CD4-positive, alpha-beta T cell treated with Interleukin-21 for 1 hour (primary cell): ENCODE measurements at places on chromosomes 7 and 10.
A peak's percentile ranks its signal among the peaks of the same experiment; 100 is the strongest.

DNA sequence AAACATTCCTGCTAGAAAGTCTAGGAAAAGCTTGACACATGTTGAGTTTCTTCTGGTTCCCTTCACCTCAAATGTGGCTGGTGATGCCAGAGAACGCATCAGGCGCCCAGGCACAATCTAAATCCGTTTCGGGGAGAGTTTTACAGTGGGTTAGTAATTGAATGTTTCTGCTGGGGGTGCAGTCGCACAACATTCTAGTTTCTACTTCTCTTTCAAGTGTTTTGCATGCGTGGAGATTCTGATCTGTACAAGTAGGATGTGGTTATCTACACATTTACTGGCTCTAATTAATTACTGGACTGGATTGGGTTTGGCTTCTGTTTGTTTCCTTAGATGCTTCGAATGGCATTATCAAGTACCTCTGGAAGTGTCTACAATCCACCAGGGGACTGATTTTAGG, 173.8 kb downstream of the TMEM26 start:
- no peak for DNase-seq

DNA sequence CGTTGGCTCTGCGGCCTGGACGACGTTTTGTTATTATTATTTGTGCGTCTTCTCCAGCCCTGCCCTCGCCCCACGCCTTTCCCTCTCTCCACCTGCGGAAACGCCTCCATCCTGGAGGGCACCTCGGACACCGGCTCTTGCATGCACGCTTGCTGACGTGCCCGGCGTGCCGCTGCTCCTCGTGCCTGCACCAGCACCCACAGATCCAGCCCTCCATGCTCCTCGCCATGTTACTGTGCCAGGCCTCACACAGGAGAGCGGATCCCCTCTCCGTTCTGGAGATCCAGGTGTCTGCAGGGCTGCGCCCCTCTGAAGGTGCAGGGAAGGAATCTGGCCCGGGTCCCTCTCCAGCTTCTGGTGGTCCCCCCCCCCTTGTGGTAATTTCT, 373.9 kb upstream of the FOXK1 start:
- no peak for DNase-seq

DNA sequence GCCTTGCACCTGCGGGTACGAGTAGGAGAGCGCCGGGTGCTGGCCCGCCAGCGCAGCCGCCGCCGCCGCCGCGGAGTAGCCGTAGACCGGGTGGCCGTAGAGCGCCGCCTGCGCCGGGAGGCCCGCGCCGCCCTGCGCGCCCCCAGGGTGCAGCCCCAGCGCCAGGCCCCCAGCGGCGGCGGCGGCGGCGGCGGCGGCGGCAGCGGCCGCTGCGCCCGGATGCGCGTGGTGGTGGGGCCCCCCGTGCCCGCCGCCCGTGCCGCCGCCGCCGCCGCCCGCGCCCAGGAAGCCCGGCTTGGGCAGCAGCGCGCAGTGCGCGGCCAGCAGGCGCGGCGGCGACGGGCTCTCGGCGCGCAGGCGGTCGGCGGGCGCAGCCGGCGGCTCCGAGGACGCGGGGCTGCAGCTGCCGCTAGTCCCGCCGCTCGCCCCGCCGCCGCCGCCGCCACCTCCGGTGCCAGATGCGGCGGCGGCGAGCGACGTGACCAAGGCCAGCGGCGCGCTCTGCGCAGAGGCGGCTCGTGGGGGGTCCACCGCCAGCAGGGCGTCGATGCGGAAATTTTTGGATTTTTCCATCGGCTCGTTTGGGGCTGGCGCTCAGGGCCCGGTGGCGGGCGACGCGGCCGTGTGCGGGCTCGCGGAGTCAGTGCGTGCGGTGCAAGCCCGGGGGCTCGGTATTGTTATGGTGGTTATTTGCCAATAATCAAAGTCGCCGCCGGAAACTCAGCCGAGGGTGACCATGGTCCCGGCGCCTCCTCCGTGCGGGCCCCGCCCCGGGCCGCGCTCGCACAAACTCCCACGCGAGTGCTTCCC, 480 bp downstream of the MNX1 start:
- DNase-seq: no peak

GRCh38 chr7:40311307-40311706, 176.5 kb downstream of the SUGCT start:
- no peak for DNase-seq

DNA sequence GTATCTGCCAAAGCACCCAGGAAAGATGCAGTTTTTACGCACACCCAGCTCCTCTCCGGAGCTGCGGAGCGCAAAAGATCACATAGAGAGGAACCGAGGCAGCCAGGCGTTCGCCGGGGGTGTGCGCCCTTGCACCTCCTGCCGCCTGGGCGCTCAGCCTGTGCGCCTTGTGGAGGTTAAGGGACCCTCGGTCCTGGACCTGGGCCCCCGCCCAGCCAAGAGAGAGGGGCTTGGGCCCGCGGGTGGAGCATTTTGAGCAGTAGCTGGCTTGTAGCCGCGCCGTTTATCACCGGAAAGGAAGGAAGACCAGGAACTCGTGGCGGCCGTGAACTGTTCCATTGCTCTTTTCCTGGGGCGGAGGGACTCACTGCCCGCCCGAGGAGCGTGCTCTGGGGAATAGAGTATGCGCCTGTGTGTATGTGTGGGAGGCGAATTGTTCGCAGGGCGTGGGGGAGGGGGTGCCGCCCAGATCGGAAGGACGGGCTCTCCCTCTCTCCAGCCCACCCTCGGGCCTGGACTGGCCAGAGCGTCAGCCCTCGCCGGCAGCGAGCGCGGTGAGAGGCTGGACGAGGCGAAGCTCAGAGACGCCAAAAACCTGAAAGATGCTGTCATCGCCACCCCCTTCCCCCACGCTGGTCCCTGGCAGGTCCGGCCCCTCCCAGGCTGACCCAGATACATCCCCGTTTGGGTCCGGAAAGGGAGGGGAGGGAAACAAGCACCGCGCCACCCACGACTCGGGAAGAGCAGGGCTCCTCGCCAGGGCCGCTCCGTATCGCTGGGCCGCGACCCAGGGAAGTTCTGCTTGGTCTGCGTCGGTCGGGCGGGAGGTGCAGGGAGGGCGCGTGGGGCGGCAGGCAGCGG, 1.2 kb upstream of the WNT2 start:
- DNase-seq: no peak

GRCh38 chr7:27170426-27171324, 3.4 kb downstream of the HOXA10 start:
- no peak for DNase-seq

GRCh38 chr10:22851865-22852239, 76.0 kb upstream of the ARMC3 start:
- DNase-seq: no peak

DNA sequence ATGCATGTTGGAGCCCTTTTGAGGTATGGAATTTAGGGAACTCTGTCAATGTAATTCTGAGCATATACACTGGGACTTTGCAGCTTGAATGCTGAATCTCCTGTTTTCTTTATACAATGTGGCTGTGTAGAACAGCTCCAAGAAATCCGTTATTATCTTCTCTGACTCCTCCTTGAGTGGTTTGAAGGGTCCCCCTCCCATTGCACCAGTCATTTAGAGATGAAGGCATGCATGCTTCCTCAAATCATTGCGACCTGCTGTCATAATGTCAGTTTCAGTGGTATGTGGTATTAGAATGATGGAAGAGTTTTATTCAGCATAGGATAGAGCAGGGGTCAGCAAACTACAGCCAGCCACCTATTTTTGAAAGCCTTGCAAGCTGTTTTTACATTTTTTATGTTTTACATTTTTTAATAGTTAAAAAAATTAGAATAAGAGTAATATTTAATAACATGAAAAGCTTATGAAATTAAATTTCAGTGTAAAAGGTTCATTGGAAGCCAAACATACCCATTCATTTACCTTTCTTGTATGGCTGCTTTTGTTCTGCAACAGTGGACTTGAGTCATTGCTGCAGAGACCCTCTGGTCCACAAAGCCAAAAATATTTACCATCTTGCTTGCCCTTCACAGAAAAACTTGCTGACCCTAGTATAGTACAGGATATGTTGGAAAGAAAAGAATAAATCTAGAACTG, 8.1 kb downstream of the STK17A start:
- DNase-seq: no peak

- DNase-seq: peak; percentile 67
Measured at GRCh38 chr7:96321658-96322372, at the start of gene SLC25A13. Gene SLC25A13, minus strand, starts transcription at chr7:96322098. Its CDS starts 142 bp downstream, at chr7:96321956.

- DNase-seq: peak; percentile 65
Measured at GRCh38 chr7:22488643-22489462, 11.1 kb downstream of the STEAP1B start.

DNA sequence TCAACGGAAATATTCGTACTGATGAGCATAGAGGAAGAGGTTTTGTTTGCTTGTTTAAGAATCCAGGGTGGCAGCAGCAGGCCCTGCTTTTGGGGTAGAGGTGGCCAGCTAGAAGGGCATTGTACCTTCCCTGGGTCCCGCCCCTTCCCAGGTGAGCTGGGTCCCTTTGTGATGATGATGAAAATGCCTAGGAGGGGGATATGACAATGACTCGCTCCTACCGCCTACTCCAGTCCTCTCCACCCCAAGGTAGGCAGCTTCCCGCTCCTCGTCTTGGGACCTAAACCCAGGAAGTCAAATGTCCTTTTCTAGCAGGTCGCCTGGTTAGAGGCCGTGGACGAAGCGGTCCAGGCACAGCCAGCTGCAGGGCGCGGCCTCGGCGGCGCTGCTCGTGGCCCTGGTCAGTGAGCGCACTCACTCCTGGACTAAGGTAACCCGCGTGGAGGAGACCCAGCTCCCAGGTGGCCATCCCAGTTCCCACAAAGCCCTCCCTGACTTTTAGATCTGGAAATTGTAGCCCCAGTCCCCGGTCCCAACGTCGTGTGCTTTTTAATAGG, 141.4 kb downstream of the LSMEM1 start:
- no peak for DNase-seq

- no peak for DNase-seq
Measured at GRCh38 chr7:99730238-99730810, 4.7 kb downstream of the CYP3A7 start.

DNA sequence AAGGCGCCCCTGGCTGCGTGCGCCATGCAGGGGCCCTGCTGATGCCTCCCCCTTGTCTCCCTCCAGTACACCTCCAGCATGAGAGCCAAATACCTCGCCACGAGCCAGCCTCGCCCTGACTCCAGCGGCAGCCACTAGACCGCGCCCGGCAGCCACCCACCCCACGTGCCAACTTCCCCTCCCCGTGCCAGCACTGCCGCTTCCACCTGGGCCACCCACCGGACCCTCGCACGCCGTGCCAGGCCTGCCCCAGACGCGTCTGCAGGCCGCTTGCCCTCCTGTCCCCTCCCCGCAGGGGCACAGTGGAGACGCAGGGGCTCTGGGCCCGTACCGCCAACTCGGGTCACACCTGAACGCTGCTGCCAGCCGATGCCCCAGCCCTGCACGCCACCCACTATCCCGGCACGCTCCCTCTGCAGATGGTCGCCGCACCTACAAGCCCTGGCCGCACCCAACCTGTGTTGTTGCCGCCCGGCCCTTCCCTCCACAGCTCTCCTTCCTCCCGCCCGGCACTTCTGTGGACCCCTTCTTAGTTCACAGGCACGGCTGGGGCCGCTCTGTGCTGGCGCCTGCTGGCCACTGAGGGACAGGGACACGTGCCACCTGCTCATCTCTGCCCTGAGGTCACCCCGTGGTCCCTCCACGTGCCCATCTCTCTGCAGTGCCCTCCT, 26.3 kb upstream of the AMZ1 start:
- no peak for DNase-seq

DNA sequence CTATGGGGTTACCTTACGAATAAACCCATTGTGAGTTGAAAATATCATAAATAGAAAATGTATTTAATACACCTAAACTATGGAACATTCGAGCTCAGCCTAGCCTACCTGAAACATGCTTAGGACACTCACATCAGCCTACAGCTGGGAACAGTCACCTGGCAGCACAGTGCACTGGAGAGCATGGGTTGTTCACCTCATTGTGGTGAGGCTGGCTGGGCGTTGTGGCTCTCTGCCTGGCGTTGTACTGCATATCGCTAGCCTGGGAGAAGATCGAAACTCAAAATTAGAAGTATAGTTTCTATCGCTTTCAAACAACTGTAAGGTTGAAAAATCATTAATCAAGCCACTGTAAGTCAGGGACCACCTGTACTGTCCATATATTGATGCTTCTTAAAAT, 17.3 kb upstream of the HBP1 start:
- no peak for DNase-seq

DNA sequence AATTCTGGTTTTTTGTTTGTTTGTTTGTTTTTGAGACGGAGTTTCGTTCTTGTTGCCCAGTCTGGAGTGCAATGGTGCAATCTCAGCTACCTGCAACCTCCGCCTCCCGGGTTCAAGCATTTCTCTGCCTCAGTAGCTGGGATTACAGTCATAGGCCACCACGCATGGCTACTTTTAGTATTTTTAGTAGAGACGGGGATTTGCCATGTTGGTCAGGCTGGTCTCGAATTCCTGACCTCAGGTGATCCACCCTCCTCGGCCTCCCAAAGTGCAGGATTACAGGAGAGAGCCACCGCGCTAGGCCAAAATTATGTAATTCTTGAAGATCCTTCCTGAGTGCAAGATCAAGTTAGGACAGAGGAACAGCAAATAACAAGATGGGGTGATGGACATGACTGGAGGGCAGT, 719 bp downstream of the ZNF33B start:
- no peak for DNase-seq

DNA sequence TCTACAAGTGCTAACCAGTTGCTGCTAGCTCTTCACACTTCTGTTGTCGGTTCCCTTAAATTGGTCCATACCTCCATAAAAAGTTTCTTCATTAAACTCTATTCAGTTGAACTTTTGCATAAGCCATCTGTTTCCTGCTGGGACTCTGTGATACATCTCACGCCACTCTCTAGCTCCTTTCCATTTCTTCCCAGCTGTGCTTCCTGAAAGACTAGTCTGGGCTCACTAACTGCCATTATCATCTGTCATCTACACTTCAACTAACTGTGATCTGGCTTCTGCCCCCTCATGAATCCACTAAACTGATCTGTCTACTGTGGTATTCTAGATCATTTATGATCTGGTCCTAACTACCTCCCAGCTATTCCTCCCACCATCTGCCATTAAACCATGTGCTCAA, 78.3 kb downstream of the ELAPOR2 start:
- DNase-seq: no peak

DNA sequence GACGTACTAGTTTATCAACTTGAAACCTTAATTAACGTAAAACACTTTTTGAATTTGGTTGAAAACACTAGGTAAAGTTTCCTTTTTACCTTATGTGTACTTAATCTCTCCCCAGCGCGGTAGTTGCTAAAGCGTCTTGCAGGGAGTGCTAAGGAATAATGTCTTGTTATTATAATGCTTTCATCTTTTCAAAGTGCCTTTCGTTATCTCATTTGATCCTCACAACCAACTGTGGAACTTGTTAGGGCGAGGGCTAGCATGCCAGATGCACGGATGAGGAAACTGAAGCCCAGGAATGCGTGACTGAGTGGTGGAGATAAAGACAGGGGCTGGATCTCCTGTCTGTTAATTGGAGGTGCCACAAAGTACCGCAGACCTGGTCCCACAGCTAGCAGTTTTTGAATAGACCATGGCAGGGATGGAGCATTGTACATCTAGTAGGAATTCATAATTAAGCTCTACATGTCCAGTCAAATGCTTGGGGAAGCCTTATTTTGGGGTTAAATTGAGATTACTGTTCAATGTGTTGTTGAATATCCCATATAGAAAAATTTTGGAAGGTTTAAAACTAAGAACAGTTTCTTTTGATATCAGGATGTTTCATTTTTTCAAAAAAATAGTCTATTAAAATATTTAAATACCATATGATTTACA, 234.3 kb downstream of the SH2D4B start:
- no peak for DNase-seq
